Fibroblast of lung (primary cell): ENCODE measurements at places on chromosomes 5 and 9. TPM values are rescaled to one million over a fixed set of nuclear protein-coding genes. Genes with fewer than 3 reads are reported as not detected.
A peak's percentile ranks its signal among the peaks of the same experiment; 100 is the strongest.

GRCh38 chr5:54719384-54720283, 202.1 kb downstream of the SNX18 start:
- peak; percentile 78 for DNase-seq

DNA sequence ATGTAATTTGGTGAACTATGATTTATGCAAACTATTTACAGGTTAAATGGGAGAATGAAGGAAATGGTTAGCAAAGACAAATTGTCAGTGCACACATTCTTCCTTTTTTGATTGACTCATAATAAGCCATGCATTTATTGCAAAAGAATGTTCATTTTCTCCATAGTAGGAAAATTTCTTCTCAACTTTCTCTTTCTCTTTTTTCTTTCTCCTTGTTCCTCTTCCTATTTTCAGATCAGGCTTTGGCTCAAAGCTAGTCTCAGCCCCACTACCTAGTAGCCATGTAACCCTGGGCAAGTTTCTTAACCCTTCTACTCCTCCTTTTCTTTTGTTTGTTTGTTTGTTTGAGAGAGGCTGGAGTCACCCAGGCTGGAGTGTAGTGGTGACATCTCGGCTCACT, 156.6 kb downstream of the PIK3R1 start:
- DNase-seq = no peak

The FAM221B gene
- not detected in 2 replicates for total RNA-seq

- DNase-seq = no peak
Measured at GRCh38 chr9:133842721-133843227, 104.6 kb upstream of the SARDH start.

DNA sequence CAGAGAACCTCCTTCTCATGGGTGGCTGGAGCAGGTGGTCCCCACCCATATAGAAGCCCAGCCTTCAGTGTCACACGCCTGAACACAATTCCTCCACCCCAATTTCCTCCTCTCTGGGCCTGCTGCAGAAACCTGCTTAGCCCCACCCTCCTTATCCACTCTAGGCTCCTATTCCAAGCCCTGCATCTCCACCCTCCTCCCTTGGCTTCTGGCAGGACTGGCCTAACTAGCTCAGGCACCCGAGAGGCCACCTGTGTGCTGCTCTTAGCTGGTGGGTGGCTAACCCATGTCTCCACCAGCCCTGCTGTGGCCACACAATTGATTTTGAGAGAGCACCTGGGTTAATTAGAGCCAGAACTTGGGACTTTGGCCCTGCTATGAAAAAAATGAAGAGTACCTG, 77.3 kb upstream of the ATP10B start:
- no peak for DNase-seq

The MATR3 gene
- total RNA-seq = 183 and 275 TPM in 2 replicates

- no peak for DNase-seq
Measured at GRCh38 chr9:13899924-13900323, 414.0 kb downstream of the NFIB start.

DNA sequence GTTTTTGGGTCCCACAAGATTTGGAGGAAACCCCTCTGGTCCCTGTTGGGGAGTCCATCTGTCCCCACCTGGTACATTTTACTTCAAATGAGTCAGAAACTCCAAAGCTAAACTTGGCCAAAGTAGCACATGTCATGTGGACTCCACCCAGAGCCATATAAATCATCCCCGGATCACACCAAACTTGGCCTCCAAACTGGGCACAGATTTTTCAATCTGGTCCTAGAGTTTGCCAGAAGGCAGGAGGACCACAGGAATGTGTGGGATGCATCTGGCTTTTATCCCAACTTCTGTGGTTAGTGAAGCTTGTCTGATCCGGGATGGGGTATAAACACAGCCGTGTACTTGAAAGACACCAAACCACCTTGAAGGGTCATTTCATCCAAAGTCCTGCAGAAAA, 66.3 kb downstream of the MAT2B start:
- peak; percentile 98 for DNase-seq

The GPR150 gene
- under 0.01 and 0.33 TPM in 2 replicates for total RNA-seq

- no peak for DNase-seq
Measured at GRCh38 chr5:115544043-115544435, 536 bp downstream of the FEM1C start.

The DMRT3 gene
- total RNA-seq = not detected in 2 replicates

DNA sequence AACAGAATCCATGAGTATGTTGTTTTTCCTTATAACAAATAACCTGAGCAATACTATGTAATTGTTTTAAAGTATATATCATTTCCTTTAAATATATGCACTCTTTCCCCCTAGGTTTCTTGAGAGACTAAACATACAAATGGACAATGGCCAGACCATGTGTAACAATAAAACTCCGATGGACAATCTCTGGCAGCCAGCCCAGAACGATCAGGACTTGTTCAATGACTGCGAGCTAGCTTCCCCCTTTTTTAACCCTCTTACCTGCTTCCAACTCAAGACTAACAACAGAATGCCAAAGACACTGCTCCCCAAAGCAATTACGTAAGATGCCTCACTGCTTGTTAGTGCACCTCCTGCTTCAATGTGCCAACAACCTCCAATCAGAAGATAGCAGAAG, 94.9 kb downstream of the HTR4 start:
- DNase-seq = no peak

DNA sequence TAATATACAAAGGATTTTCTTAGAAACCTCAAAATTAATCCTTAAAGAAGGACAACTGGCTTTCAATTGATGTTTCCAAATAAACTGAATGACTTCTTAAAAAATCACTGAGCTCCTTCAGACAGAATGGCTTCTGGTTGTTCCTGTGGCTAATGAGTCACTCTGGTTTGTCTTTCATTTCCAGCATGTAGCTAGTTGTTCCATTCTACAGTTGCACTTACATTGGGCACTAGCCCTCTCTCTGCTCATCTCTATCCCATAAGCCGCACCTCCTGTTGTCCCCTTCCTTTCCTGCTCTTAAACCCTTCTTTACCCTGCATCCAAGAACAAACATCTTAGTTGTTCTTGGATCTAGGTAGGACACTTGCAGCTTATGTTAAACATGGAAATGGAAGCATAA, 235.3 kb upstream of the HAPLN1 start:
- peak; percentile 89 for DNase-seq

GRCh38 chr9:94929369-94929756, 202.9 kb downstream of the AOPEP start:
- peak; percentile 97 for DNase-seq

The ANKRD18B gene
- under 0.01 and 0.17 TPM in 2 replicates for total RNA-seq

DNA sequence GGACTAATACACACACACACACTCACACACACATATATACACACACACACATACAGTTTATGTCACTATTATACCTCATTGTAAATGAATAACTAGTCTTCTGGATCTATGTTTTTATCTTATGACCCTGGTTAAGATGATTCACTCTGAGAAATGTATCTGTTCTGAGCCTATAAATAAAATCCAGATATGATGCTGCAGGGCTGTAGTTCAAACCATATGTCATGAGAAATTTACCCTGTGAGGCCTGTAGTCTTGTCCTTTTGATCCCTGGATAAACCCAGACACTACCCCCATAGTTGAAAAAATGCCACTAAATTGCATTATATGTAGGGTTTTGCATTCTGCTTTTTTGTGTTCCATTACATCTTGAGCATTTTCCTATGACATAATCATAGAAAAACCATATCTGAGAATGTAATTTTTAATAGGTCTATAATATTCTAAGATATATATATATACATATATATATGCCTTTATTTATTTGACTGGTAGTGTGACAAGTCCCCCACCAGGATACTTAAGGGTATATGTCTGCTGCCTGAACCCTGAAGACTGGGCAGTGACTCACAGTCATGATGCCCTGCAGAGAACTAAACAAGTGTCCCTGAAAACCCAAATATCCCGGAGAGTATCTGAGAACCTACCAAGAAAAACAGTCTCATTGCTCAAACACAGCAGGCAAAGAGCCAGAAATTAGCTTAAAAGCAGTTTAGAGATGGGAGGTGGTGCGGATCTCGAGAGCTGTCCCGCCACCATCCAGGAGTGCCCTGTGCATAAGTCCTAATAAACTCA, 18.4 kb upstream of the ALDOB start:
- no peak for DNase-seq

- no peak for DNase-seq
Measured at GRCh38 chr5:68679041-68679440, 414.8 kb upstream of the SLC30A5 start.

DNA sequence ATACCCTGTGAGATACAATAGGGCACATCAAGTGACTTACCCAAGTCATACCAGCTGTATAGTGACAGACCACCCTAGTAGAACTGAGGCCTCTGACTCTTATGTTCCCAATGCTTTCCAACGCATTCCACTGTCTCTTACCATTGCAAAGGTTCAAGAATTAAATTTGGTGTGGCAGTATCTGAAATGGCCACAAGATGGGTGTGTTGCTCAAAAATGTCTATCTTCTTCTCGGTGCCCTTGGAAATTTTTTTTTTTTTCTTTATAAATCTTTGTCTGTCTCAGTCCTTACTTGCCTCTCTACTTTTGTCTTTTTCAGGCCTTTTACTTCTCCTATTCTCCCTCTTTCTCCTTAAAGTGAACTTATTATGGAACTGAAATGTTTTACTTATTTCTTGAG, 48.4 kb downstream of the GPR21 start:
- DNase-seq = peak; percentile 43

- DNase-seq = peak; percentile 24
Measured at GRCh38 chr9:347667-348292, 133.1 kb downstream of the DOCK8 start.

DNA sequence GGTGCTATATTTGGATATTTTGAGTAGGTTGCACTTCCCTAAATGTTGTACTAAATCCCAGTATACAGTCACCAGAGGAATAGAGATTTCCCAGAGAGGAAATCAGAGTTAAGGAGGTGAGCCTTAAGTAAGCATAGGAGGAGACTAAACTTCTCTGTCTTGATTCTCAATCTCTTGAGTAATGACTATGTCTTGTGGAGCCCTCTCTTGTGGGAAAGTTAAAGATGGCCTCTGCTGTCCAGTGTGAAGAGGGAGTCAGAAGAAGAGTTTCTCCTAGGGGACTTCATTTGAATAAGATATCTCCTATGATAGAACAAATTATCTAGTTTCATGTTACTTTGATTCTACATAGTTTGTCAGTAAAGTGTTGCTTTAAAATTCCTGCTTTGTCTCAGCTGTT, 502.5 kb downstream of the PDE4D start:
- no peak for DNase-seq

The INSL6 gene
- total RNA-seq = not detected in 2 replicates

- DNase-seq = no peak
Measured at GRCh38 chr5:173660481-173661280, 44.2 kb upstream of the BOD1 start.

GRCh38 chr9:7613931-7614330, 185.6 kb downstream of the DMAC1 start:
- DNase-seq = no peak

DNA sequence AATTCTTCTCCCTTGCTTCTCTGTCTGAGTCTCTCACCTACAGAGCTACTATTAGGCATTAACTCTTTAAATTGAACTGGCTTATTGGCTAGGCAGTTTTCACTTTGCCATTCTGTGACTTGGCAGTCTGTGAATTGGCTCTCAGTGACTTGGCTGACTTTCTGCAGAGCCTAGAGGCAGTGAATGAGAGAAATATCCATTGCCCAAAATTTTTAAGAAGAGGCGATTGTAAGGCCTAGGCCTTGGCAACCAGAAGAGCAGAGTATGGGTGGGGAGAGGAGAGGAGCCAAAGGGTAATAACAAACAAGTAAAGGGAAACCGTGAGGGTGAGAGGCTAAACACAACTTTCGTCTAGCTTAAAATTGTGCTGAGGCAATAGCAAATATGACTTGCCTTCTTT, 176.7 kb downstream of the PRR16 start:
- DNase-seq = no peak
